ENCODE measurements at places on chromosomes 2 and 18. TPM values are rescaled to one million over a fixed set of nuclear protein-coding genes. Genes with fewer than 3 reads are reported as not detected.

CD8B2 gene
- total RNA-seq, result not detected

DNA sequence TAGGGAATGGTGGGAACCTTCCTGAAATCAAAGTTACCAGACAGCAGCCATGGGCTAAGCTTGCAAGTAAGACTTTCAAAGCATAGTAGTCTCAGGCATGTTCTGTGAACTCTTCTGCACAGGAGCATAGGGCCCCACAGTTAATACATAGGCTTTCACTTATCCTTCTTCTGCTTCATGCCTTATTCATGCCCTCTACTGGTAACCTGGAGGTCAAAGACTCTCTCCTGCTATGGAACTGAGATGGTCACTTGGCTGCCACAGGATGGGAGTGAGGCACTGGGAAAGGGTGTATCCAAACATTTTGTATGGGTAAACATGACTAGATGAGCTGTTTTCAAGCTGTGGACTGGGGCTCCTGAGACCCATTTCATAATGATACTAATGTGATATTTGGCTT lies 49.1 kb upstream of the ZNF638 start:
- DNase-seq, result peak; percentile 14

DNA sequence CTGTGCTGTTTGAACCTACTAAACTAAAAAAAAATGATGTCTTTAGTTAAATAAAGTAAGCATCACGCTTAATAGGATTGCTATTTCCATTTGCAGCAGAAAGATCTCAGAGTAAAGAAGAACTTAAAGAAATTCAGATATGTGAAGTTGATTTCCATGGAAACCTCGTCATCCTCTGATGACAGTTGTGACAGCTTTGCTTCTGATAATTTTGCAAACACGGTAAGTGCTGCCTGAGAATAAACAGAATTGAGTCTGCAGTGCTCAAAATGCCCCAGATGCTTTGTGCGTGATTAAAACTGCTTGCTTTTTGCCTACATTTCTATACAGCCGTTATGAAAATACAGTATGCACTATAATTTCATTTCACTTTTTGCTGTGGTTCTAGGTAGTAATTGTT lies 3.9 kb downstream of the CDCA7 start:
- no peak for DNase-seq

DNA sequence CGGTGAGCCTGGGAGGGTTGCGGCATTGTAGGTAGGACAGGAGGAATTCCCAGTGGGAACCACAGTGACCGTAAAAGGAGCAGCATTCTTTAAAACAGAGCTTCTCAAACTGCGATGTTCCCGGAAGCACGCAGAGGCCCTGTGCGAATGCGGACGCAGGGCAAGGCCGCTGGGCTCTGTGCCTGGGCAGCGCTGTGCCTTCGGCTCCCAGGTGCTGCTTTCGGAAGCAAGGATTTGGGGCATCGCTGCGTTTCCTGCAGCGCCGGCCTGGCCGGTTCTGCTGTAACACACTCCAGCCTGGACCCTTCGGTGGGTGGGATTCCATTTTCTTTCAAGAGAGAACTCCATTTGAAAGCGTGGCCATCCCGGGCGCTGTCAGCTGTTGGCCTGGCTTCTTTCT lies 118.6 kb downstream of the PTGR3 start:
- DNase-seq, result no peak

USP14 gene
- 22.0 TPM for total RNA-seq

SIX3 gene
- total RNA-seq, result not detected

IL18R1 gene
- total RNA-seq, result 1.4 TPM

DNA sequence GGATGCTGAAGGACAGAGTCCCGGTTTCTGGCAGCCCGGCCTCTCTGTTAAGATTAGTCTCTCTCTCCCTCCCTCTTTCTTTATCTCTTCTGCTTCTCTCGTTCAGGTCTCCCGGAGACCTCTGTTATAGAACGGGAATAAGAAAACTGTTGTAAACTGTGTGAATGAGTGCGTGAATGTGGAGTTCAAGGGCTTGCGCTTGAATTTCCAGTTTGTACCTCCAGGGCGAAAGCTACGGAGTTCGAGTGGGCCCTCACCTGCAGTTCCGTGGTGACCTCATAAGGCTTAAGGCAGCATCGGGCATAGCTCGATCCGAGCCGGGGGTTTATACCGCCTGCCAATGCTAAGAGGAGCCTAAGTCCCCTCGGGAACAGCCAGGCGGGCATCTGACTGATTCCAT lies 26.4 kb downstream of the SKA1 start:
- no peak for DNase-seq

TTC32 gene
- total RNA-seq, result 8.1 TPM

DNA sequence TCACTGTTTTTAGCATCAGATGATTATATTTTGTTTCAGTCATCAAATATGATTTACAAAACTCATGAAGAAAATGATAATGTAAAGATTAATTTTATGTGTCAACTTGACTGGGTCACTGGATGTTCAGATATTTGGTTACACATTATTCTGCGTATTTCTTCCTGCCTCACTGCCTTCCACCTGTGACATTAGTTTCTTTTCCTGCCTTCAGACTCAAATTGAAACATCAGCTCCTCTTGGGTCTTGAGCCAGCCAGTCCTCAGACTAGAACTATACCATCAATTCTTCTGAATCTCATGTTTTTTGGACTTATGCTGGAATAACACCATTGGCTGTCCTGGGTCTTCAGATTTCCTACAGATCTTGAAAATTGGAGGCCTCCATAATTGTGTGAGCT lies 96.7 kb downstream of the ZNF385B start:
- DNase-seq, result no peak

CKAP2L gene
- total RNA-seq, result 2.4 TPM

DNA sequence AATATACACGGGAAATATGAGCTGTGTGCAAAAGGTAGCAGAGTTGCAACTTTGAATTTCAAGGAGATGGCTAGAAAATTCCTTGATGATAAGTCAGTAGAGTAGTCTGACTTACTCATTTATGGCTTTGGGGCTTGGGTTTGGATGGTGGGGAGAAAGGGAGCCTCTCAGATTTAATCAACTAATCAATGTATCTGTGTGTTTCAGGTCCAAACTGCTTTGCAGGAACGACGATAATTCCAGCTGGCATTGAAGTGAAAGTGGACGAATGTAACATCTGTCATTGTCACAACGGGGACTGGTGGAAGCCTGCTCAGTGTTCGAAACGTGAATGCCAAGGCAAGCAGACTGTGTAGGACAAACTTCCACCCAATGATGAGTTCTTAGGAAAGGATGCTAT lies 164.6 kb downstream of the VWC2L start:
- no peak for DNase-seq

GRCh38 chr2:26068602-26069298 lies 34.9 kb downstream of the RAB10 start:
- peak; percentile 84 for DNase-seq

DNA sequence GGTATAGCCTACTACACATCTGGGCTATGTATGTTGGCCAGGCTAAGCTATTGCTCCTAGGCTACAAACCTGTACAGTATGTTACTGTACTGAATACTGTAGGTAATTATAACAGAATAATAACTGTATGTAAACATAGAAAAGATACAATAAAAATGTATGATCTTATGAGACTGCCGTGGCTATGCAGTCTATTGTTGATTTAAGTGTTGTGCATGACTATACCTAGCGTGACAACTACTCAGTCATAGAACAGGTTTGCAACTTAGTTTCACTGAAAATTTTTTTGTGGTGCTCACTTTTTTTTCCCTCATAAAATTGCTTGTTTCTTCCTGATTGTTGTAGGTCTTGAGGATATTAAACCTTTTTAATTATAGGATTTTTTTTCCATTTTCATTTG lies 25.9 kb downstream of the KCMF1 start:
- DNase-seq, result no peak

GRCh38 chr2:150286730-150287362 lies 200.6 kb downstream of the RND3 start:
- DNase-seq, result no peak

DNA sequence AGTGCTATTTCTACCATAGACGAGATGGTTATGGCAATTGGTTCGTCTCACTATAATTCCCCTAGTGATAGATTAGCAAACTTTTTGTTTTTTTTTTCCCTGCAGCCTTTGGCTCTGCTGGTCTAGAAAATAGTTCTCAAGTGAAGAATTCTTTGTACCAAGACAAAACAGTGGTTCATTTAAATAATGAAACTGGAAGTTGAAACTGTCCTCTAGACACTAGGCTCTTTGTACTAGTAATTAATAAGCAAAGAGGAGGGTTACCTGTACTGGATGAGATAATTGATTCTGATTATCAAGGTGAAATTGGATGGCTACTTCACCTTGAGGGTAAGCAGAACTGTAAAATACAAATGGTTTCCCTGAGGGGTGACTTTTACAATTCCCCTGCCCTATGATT lies 156.9 kb upstream of the DCC start:
- DNase-seq, result no peak

DNA sequence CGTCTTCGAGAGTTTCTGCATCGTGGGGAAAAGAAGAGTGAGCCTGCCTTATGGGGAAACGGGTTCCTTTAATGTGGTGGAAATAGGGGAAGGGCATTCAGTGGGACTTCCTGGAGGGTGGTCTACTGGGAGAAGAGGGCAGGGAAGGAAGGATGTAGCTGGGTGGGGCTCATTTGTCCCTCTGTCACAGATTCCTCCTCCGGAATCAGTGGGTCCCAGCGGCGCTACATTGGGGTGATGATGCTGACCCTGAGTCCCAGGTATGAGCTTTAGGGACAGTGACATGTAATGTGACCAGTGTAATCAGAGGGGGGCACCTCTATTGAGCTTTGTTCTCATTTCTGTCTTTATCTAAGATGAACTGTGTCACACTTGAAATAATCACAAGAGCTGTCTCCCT lies 1.9 kb downstream of the HTRA2 start:
- DNase-seq, result no peak

GRCh38 chr2:35510636-35511035 lies 844.9 kb upstream of the CRIM1 start:
- peak; percentile 95 for DNase-seq

MROH2A gene
- not detected for total RNA-seq

DNA sequence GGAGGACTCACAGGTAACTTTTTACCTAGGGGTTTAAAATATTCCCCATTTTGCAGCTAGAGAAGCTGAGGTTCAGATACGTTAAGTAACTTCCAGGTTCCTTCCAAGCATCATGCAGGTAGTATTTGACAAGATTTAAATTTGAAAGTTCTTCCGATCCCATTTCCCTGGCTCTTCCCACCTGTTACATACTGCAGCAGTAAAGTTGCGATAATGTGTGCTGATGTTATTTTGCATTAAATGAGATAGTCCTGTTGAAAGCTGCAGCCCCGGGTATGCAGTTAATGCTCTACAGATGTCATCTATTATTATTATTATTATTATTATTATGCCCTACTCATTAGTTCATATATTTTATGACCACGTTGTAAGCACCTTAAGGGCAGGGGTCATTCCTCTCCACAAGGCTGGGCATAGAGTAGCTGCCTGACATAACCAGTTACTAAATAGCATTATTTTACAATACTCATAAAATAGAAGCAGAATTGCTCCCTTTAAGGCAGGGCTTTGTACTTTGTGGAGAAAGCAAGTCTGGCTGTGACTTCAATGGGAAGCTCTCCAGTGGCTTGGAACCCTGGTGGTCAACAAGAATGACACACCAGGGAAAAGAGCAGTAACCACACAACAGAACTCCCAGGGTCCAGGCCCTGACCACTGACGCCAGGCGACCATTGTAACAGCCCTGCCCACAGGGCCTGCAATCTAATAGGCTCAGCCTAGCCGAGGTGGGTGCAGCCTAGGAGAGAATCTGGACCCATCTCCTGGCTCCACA lies 112.0 kb upstream of the STPG4 start:
- DNase-seq, result no peak

TWIST2 gene
- not detected for total RNA-seq

DNA sequence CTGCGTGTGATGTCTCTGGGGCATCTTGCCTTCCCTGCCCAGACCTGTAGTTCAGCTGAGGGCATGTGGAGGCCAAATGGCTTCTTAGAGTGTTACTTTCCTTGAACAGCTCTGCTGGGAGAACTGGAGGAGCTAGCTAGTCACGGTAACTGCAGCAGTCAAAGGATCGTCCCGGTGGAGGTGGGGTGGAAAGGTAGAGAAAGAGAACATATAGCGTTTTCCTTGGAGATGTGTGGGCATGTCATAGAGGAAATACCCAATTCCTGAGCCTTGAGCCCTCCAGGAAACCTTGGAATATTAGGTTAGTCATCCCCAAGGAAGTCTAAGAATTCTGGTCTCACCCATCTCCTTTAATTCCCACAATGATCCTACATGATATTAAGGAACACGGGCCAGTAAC lies 33.5 kb upstream of the IL37 start:
- DNase-seq, result no peak

GRCh38 chr18:78101091-78101490 lies 851.4 kb downstream of the GALR1 start:
- DNase-seq, result no peak

LIMS4 gene
- 40.1 TPM for total RNA-seq

DNA sequence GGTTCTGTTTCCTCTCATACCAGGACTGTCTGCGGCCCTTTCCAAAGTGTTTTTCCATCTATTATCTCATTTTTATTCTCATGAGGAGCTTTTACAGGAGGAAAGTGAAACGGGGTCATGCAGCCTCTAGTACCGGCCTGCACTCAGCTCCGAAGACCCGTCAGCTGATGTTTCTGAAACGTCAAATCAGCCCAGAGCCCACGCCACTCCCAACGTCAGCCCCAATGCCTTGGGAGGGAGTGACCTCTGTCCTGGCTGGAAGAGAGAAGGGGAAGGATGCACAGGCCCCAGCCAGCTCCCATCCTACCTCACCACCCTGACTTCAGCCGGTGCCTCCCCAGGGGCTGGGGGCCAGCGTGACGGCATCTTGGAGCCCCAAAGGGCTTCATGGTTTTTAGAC lies 58.5 kb downstream of the ADCY3 start:
- DNase-seq, result no peak

DNA sequence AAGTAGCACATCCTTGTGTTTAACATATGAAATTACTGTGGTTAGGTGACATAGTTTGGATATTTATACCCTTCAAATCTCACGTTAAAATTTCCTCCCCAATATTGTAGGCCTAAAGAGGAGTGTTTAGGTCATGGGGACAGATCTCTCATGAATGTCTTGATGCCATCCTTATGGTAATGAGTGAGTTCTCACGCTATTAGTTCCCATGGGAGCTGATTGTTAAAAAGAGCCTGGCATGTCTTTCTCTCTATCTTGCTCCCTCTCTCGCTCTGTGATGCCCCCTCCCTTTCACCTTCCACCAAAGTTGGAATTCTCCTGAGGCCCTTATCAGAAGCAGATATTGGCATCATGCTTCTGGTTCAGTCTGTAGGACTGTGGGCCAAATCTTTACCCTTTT lies 660.1 kb downstream of the ADCYAP1 start:
- no peak for DNase-seq

GRCh38 chr2:88310787-88311186 lies 140.6 kb downstream of the THNSL2 start:
- DNase-seq, result no peak

GRCh38 chr2:226074391-226074790 lies 674.9 kb downstream of the NYAP2 start:
- DNase-seq, result no peak
